ENCODE measurements at places on chromosomes 4 and X.

- no peak for DNase-seq
Observed at GRCh38 chr4:40702137-40702799, 47.5 kb upstream of the NSUN7 start.

DNA sequence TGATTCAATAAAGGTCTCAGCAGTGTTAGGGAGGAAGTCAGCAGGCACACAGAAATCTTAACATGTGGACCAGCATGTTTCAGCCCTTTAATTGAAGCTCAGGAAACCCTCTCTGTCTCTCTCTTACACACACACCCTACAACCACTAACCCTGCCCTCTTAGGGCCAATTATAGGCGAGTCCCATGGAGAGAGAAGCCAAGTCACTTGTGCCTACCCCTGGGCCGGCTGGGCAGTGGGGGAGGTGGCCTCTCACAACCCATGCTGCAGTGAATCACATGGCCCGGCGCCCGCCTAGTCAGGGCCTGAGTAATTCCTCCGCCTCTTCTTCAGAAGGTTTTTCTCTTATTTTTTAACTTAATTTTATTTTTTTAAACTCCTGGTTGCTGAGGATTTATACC is 3.7 kb downstream of the FGD1 start:
- DNase-seq: no peak

DNA sequence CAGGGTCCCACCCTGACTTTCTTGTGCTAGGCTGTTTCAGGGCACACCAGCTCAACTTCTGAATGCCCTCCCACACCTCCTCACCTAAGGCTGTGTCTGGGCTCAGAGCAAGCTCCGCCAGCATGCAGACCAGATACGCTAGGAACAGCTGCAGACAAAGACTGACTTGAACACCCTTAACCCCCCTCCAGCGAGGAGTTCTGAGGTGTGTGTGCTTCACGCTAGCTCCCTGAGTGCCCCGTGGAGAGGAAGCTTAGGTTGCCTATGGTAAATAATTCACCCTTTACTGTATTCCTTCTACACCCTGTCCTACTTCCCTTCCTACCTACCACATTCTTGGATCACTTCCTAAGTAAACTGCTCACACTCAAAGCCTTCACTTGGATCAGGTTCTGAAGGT is 115.0 kb downstream of the VCX3B start:
- DNase-seq: no peak

DNA sequence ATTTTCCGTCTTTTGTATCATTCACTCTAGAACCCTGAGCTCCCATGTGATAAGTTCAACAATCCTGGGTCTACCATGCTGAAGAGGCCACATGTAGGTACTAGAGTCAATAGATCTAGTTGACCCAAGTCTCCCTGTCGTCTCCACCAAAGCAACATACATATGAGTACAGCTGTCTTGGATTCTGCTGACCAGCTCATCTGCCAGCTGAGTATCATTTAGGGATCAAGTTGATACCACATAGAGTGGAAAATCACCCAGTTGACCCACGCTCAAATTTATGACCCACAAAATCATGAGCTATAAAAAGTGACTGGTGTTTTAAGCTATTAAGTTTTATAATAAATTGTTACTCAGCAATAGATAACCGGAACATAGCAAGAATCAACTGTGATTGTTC is 61.8 kb downstream of the DMD start:
- no peak for DNase-seq

GRCh38 chr4:123506011-123506695 is 109.6 kb downstream of the SPRY1 start:
- no peak for DNase-seq

DNA sequence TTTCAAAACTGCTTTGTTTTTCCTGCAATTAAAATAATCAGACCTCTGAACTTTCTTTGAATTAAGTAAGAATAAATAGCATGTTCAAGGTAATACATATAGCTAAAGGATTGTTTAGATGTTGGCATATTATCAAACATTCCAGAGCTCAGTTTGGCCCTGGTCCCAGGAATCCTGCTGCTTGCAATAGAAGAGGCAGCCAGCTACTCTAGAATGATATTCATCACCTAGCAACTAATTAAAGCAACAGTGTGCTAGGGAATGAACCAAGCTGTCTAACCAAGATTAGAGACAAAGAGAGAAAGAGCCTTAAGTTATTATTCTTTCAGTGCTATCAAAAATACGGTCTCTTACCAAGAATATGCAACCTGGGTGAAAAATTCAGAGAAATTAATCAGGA is 460.9 kb downstream of the GABRG1 start:
- DNase-seq: no peak

DNA sequence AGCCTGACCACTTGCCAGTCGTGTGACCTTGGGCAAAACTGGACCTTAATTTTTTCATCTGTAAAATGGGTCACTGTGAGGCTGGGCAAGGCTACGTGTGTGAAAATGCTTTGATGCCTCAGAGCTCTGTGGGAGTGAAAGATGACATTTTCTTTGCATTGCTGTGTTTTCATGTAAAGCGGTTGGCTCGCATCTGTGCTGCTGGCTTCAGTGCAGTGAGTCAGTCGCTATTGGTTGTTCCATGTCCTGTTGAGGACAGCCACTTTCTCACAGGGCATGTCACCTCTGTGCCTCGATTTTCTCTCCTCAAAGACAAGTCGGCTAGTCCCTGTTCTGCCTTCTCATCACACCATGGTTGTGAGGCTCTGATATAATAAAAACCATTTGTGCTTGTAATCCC is 4.4 kb downstream of the MTMR1 start:
- no peak for DNase-seq
